ENCODE measurements at places on chromosomes 6 and 20.

DNA sequence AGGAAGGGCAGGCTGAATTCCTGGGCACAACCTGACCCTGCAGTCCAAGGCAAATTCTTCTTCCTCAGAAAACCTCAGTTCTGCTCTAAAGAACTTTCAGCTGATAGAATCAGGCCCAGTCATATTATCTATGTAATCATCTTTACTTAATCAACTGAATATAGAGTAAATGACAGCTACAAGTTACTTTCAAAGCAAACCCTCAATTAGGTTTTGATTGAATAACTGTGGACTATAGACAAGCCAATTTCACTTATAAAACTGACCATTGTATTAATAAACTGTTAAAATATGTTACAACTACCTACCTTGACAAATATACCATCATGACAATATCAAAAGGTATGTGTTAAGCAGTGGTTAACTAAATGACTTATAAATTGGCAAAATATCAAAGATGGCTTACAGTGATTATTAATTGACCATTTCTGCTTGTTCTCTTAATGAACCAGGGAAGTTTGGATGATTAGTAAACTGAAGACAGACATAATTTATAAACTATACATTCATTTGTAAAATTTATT lies 46.1 kb upstream of the ADGRF5 start:
- no peak for DNase-seq

- no peak for DNase-seq
These were observed 1.3 kb downstream of the CCN5 start for GRCh38 chr20:44716309-44717106.

DNA sequence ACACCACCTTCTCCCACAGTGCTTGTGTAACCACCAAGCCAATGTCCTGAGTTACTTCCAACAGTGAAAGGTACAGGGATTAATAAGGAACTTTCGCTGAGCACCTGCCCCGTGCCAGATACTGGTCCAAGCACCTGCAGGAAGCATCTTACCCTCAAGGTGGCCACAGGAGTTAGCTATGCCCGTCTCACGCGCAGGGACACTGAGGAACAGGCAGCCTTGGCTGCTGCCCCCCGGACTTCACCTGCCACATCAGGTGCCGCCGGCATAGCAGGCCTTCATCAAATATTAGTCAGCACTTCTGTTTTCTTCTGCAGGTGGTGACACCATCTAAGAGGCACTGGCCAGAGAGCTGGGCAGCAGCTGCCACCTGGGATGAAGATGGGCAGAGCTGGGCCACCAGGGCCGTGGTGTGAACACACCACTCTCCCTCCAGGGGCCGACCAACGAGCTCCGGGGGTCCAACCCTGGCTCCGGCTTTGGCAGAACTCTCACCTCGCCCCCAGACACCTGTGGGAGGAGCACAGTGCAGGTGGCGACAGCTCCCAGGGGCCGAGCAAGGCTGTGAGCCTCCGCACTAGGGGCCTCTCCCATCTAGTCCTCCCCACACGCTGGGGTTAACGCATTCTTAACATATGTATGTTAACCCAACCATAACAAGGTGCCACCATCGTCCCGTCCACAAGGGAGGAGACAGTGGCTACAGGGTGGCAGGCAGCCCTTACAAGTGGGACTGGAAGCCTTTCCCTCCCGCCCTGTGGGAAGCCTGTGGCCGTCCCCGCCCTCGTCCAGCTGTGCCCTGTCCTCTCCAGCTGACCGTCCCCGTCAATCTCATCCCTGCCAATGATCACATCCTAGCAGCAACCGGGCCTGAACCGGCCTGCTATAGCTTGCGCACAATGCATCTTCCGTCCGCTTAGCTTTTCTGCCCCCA lies 2.9 kb upstream of the PPDPF start:
- no peak for DNase-seq

GRCh38 chr6:44503471-44503870 lies 116.0 kb downstream of the CDC5L start:
- DNase-seq: no peak

All from stimulated activated CD8-positive, alpha-beta memory T cell treated with anti-CD3 and anti-CD28 coated beads, Interleukin-12 subunit alpha, Interleukin-12 subunit beta, amount 100 ng/mL, for 4 hours (primary cell).